ENCODE measurements at places on chromosomes 11 and 22.

DNA sequence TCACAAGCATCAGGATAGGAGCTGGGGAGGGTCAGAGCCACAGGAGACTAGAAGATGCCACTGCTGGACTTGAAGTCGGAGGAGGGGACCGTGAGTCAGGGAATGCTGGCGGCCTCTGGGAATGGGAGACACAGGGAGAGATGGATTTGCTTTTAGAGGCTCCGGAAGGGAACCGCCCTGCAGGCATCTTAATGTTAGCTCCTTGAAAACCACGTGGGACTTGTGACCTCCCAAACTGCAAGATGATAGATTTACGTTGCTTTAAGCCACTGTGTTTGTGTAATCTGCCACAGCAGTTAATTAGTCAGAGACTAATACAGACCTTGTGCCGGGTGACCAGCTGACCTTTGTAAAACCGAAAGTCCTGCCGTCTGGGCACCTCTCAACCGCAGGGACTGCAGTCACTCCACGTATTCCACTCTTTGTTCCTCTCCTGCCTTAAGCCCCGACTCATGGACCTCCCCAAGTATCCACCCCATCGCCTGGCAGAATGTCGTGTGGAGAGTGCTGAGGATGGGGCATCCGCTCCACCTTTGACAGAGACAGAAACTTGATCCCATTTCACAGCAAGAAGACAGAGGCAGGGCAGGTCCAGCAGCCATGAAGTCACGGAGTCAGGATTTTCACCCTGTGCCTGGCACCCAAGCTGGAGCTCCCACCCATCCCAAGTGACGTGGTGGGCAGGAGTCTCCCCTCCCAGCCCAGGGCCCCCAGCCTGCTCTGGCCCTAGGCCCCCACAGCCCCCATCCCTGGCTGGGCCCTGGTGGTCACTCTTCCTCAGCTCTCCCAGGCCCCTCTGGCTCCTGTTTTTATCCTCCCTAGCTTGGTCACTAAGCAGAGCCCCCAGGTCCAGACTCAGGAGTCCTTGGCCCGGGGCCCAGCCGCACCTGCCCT, 19.4 kb upstream of the CTSD start:
- DNase-seq = no peak

DNA sequence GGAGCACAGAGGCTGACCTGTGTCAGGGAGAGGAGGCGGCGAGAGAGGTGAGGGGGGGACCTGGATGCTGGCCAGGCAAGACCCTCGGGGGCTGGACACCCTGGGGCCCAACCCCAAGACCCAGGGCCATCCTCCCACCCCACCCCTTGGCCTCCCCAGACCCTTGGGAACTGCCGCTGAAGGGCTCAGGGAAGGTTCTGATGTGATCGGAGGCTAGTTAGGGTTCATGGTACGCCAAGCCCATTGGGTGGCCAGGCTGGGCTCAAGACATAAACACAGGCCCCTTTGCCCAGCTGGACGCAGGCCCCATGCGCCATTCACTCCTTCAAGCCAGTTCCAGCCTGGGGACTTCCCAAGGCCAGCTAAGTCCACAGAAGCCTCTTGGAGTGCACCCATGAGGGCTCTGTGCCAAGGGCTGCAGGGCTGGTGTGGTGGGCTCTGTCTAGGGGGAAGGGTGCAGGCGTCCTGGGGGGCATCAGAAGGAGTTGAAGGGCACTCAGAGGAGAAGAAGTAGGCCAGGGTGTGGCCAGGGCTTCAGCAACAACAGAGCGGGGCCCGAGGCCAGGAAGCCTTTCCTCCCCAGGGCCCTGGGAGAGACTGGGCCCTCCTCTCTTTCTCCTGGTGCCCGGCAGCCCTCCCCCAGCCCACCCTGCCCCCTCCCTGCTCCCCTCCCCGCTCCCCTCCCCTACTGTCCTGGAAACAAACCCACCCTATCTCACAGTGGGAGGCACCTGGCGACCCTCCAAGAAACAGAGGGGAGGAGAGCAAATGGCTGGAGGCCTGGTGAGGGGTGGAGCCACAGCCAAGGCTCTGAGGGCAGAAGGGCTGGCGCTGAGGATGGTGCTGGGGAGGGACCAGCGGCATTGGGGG, 12.9 kb downstream of the TSPAN32 start:
- DNase-seq = no peak

DNA sequence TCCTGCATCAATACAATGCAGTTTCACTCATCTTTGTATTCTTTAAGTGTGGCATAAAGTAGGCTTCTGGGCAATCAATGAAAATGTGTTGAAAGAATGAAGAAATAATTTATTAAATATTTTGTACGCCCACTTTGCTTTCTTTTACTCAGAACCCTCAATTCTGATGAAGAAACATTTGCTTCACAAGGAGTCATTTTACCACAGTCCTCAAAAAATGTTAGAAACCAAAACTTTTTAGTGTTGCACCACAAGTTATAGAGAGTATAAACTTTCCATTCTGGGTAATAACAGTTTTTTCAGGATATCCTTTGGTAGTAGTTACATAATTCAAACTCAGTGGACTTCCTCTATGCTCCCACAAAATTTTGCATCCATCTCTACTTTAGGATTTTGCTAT, 360.5 kb downstream of the DLG2 start:
- DNase-seq = no peak

DNA sequence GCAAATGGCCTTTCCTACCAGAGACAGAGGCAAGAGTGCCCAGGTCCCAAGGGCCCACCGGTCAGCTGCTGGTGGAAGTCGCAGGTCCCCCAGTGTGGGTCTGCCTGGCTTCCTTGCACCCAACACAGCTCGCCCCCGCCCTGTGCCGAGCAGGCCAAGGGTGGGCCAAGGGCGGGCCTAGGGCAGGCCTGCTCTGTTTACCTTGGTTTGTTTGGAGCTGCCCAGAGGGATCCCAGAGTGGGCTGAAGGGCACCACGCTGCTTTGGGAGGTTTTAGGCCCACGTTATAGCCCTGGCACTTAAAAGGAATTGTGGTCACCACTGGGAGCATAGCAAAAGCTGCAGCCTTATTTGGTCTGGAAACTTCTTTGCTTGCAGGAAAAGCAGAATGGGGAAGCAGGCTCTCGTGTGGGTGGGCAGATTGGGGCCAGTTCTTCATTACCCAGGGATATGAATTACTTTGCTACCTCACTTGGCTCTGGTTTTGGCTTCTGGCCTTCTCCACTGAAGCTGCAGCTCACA, 38.0 kb downstream of the MRGPRD start:
- DNase-seq = no peak

- DNase-seq = no peak
Measured at GRCh38 chr11:83544846-83545245, 258.7 kb upstream of the CCDC90B start.
